ENCODE measurements at places on chromosomes 12 and 14.

DNA sequence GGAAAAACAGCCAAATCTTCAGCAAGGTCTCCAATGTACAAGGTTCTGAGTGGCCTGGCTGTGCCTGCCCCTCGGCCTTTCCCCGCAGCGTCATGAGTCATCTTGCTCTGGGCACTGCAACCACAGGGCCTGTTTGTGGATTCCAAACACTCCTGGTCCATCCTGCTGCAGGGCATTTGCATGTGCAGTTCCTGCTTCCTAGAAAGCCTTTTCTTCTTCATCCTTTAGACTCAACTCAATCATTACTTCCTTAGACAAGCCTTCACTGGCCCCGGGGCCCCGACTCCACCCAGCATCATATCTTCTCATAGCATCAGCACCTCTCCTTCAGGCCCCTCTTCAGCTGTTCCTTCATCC is 101.8 kb upstream of the EGLN3 start:
- DNase-seq: no peak

DNA sequence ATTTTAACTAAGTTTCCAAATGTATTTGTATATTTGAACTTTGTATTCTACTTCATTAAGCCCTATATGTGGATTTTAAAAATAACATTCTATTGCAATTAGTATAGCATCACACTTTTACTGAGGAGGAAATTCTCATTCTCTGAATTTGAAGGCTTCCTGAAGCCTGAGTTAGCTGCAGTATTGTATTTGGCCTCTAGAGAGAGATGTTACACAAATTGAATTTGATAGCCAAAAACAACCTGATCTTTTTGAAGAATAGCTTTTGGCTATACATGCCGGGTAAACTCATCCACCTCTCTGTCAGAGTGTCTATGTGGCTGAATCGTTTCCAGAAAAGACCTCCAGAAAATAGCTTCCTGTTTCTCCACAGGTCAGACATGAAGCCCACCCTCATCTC is 316.5 kb upstream of the OR4E1 start:
- DNase-seq: no peak

DNA sequence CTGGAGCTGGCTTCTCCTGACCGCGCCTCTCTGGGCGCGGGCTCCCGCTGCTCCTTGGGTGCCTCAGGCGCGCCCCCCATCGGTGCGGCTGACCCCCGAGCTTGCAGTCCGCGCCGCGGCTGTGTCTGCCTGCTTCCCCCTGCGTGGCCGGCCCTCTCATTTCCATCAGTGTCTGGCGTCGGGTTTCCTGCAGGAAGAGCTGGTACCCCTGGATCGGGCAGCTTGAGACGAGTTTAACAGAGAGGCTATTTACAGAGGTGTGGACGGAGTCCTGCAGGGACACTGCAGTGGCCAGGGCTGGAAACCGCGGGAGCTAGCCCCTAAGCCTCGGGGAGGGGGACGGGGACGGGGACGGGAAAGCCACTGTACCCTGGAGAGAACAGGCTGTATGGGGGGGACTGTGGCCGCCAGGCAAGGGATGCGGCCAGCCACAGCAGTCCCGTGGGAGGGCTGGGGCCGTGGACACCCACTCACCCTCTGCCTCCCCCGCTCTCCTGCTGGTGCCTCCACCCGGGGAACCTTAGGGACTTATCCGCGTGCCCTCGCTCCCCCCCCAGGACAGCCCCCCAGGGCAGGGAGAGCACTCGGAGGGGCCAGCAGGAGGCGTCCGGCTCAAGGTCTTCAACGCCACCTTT is 3.7 kb upstream of the CACNA2D4 start:
- DNase-seq: no peak

- no peak for DNase-seq
These were observed 570 bp downstream of the DMAC2L start for GRCh38 chr14:50312734-50313054.

DNA sequence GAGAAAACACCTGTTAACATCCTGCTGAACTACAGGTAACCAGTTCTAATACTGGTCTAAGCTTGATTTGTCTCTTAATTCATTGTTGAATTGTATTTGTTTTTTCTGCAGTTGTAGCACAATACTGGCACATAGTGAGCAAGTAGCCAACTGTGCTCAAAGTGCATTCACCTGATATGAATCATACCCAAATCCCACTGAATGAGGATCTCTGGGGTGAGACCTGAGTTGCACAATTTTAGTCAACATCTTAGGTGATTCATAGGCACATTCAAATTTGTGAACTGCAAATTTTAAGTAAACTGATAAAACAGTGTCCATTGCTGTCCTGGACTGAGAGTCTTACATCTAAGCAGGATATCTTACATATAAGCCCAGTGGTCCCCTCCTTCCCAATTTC is 12.8 kb downstream of the KCNC2 start:
- DNase-seq: no peak

- DNase-seq: no peak
These were observed 18.5 kb upstream of the DHRS7 start for GRCh38 chr14:60183741-60184140.

DNA sequence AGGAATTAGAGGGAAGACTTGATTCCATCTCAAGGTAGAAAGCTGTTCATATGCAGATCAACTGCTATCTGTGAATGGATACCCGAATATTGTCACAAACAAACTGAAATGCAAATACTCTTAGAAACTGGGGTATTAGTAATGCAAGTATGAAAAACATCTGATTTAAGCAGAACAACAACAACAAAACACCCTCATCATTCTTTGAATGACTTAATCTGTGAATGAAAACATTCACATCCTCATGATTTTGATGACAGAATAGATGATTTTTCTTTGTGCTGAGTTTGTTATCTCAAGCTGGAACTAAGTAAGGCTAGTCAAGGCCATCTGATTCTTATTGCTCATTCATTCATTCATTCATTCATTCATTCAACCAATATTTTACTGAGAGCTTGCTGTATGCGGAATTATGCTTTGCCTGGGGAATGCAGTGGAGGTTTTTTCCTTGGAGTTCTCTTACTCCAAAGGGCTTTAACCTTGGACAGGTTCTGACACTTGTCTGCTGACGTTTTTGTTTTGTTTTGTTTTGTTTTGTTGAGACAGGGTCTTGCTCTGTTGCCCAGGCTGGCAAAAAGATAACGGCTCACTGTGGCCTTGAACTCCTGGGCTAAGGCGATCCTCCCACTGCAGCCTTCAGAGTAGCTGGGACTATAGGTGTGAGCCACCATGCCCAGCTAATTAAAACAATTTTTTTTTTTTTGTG is 23.3 kb downstream of the OR10G3 start:
- DNase-seq: no peak
